Muscle of back (tissue), 13 donors: ENCODE measurements at places on chromosomes 5 and 9.

DNA sequence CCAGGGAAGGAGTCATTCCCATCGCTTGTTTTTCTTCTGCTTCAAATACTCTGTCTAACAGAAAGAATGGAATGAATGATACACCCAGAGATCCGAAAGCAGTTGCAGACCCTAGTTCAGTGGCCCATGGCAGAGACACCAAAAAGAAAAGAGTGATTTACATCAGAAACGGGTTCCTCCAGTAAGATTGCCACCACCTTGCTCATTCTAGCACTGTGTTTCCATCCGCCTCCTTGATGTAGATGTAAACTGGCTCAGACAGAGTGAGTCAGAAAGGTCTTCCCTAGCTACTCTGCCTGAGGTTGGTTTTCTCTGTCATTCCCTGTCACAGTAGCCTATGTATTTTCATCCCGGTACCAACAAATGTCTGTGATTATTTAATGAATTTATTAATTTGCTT lies 15.9 kb upstream of the CLINT1 start:
- no peak for DNase-seq

DNA sequence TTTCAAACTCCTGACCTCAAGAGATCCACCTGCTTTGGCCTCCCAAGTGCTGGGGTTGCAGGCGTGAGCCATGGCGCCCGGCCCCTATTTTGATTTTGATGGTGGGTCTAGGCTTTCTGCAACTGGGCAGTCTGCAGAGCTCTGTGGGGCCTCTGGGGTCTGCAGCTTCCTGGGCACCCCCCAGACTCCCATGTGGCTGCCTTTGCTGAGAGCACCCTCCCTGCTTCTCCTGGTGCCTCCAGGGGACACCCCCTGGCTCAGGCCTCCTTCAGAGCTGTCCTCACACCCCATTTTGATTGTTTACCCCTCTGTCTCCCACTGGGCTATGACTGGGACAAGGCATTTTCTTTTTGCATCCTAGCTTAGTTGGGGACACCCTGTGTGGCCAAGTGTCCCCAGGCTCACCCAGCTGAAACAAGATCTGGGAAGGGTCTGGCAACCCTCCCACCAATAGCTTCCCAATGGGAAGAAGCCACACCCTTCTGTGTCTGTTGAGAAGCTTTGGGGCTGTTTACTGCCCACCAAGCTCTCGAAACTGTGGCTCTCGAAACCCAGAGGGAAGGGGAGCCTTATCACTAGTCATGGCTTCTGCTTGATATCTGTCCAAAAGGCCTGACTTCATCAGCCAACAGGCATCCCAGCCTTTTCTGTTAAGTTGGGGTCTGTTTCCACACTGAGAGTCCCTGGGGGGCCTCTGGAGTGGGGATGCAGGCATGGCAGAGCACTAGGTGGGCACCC lies 204.4 kb upstream of the IER5L start:
- no peak for DNase-seq

DNA sequence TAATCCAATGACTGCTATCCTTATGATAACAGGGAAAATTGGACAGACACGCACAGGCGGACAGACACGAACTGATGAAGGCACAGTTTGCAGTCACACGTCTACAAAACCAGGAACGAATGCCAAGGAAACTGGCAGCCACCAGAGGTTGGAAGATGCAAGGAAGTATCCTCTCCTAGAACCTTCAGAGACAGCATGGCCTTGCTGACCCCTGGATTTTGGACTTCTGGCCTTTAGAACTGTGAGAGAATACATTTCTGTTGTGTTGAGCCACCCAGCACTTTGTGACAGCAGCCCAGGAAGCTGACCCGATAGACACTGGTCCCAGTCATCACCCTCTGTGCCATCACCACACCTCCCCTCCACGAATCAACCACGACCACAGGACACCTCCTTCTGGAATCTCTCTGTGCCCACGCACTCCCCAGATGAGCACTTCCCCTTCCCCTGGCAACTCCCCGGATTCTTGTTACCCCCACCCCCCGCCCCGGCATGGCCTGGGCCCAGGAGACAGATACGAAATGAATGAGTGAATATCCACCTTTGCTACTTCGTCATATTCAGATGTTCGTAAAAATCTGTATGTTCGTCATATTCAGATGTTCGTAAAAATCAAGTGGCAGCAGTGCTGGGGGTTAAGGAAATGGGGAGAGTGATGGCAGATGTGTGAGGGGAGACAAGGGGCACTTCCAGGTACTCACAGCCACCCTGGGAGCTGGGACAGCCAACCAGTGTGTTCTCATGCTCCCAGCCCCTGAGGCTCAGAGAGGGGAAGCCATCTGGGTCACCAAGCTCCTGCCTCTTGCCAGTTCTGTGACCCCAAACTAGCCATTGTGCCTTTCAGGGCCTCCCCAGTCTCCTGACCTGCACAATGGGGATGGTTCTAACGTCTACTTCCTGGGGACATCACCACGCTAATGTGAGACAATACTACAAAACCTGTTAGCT lies 18.5 kb downstream of the GBGT1 start:
- no peak for DNase-seq

DNA sequence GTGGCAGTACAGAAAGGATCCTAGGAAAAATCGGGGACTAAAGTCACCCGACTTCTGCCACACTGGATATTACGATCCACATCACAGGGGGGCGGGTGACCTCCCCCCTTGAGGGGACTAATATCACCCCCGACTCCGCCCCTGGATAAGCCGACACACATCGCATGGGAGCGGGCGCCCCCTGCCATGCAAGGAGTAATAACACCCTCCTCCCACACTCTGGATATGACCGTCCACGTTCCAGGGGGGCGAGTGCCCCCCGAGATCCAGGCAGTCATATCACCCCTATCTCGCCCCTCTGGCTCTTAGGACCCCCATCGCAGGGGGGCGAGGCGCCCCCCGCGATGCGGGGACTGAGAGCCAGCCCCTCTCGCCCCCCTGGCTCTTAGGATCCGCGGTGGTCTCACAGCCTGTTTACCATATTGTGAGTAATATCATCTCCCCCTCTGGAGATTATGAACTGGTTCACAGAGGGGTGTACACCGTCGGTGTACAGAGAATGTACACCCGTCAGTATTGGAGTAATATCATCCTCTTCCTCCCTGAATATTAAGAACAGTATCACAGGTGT lies 423.0 kb downstream of the DIRAS2 start:
- DNase-seq = no peak

DNA sequence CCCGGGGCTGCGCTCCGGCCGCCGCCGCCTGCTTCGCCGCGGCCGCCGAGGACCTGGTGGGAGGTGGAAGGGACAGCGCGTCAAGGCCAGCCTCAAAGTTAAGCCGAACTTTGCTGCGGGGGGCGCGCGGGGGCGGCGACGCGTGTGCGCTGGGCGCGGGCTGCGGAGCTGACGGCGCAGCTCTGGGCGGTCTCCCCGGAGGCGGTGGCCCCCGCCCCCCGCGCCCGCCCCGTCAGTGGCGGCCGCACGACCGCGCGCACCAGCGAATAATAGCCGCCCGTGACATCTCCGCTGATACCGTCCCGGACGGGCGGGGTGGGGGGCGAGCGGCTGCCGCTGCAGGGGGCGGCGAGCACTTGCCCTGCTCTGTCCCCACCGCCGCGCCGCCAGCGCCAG lies 579 bp upstream of the FAM78A start:
- no peak for DNase-seq

- DNase-seq = no peak
Observed at GRCh38 chr5:171820561-171820960, 34.9 kb downstream of the SMIM23 start.
